NCI-H1417 treated with DMSO at 0.1 percent for 48 hours (cell line): ENCODE measurements at places on chromosomes 11 and 22.

GRCh38 chr11:80146232-80146631, 705.4 kb upstream of the TENM4 start:
- DNase-seq = no peak

DNA sequence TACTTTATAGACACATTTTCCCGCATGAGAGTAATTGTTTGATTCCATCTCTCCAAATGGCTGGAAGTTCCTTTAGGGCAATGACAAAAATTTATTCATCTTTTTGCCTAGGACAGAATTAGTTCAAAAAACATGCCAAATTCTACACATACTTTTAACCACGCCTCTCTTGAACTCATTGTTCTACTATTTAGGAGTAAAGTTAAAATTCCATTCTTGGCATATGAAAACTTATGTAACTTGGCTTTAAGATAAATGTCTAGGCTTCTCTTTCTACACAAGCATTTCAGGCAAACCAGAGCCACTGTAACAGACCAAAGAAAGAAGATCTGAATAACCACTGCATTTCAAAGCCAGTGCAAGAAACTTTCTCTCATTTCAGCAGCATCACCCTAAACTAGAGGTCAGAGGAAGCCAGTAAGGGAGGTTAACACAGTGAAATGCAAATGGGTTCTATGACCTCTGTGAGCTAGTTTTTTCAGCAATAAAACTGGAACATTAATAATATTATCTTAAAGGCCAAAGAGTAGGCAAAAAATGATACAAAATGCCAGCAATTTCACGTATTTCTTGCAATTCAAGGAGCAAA, 73.0 kb downstream of the RSF1 start:
- no peak for DNase-seq

DNA sequence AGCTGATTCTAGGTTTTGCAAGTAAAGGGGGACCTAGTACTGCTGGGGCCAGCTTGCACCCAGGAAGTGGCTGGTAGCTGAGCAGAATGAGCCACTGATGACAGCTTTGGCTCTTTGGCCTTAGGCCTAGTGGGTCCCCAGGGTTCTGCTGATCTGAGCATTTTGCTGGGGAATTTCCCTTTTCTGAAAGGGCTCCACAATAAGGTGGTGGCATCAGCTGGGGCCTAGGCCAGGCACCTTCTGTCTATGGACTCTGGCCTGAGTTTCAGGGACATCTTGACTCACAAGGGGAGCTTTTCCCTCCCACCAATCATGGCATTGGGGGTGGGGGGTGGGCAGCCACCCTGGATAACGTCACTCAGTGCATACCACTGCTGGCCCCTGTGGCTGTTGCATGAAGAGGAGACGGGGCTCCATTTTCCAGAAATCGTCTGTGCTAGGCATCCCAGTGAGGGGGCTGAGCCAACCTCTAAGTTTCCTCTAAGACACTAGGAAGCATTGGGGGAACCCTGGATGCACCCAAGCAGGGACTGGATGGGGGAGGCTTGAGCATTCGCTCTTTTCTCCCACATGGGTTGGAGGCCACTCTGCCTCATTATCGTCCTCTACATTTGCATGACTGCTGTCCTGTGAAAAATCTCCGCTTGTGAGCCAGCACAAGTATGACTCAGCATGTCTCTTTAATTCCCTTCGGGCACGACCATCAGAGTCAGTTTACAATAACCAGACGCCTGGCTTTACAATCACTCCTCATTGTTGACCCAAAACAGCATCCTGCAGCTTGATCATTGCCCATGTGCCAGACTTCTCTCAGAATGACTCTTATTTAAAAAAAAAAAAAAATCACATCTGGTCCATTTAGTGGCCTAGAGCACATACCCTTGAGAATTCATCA, 145.0 kb upstream of the THY1 start:
- no peak for DNase-seq

GRCh38 chr11:84137505-84137904, 851.3 kb upstream of the CCDC90B start:
- DNase-seq = no peak

GRCh38 chr22:33271390-33272161, 213.4 kb upstream of the SYN3 start:
- no peak for DNase-seq
